ENCODE measurements at places on chromosomes 6 and 20. TPM values are rescaled to one million over a fixed set of nuclear protein-coding genes. Genes with fewer than 3 reads are reported as not detected.

DNA sequence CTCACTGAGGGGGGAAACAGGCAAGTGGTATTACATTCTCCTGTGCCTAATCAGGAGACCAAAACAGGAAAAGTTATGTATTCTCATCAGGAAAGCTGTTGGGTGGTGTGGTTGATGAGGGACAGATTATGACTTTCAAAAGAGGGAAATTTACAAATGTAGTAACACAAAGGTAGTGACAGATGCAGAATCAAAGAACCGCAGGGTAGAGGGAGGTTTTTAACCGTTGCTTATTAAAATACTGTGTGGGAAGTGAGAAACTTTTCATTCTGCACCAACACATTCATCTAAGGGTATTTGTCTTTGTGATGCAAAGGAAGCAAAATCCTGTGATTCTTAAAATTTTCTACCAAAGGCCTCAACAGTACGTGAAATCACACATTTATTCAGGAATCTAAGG, 288.2 kb upstream of the MAN1A1 start:
- no peak for DNase-seq

Gene STK4
- 210 TPM for total RNA-seq

Gene TMEM217
- 4.2 TPM for total RNA-seq

Gene KIAA0408
- 11.0 TPM for total RNA-seq

DNA sequence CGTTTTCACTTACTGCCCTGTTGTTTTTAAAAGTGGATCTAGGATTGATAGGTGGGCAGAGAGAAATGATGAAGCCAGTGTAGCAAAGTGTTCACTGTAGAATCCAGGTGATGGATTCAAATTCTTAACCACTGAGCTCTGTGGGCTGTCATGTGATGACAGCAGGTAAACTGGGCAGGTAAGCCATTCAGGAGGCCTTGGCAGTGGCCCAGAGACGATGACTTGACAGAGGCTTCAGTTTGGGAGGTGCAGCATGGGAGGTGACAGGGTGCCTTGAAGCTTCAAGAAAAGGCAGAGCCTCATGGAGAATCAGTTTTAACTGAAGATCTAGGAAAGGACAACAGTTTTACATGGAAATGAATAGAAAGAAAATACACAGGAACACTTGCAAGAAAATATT, 2.0 kb downstream of the NAA20 start:
- DNase-seq = no peak
